ENCODE measurements at places on chromosomes 13 and 19.

DNA sequence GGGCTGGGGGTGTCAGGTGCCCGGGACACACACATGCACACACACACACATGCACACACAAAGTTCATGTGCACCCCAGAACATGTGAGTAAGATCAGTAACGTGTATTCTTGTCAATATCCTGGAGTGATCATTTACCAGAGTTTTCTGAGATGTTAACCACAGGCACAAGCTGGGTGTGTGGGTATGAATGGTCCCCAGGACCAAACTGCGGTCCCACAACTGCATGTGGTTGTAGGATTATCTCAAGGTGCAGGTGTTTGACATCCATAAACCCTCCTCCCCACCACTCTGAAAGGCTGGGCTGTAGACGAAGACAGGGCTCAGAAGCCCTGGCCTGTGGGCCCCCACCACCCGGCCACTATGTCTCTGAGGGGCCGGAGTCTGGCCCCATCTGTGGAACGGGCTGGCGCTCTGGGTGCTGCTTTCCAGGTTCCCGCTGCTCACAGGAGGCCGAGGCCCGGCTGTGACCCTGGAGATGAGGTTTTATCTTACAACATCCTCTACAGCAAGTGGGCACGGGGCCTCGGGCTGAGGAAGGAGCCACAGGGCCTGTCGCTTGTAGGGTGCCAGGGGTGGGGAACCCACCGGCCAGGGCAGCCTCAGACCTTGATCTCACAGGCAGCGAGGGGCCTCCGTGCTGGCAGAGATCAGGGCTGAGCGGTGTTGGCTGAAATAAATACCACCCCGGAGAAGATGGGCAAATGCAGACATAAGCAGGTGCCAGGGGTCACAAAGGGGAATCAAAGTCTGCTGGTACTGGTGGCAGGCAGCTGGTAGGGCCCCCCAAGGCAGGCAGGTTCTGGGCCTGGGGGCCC, 4.3 kb downstream of the F2RL3 start:
- DNase-seq = no peak

GRCh38 chr13:94329754-94330551, 149.5 kb downstream of the DCT start:
- peak; percentile 88 for DNase-seq

- DNase-seq = no peak
Observed at GRCh38 chr19:43729919-43730318, 14.0 kb downstream of the IRGC start.

DNA sequence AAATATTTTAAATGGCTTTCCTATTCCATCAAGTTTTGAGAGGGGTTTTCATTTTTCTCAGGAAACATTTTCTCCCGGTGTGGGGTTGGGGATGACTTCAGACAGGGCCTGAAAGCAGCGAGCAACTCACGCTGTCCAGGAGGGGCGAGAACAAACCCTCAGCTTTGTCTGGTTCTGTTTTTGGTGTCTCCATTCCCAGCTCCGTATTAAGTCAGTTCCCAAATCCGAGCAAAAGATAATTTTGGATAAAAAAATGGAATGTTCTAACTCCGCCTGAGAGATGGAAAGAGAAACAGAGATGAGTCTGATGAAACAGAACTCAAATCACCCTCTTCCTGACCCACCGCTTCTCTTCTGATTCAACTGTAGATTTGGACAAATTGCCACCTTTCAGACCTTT, 38.4 kb downstream of the RFX2 start:
- DNase-seq = no peak

GRCh38 chr19:54475706-54476105, 2.6 kb upstream of the CDC42EP5 start:
- DNase-seq = no peak

GRCh38 chr19:28468701-28469459, 744.1 kb downstream of the UQCRFS1 start:
- no peak for DNase-seq

DNA sequence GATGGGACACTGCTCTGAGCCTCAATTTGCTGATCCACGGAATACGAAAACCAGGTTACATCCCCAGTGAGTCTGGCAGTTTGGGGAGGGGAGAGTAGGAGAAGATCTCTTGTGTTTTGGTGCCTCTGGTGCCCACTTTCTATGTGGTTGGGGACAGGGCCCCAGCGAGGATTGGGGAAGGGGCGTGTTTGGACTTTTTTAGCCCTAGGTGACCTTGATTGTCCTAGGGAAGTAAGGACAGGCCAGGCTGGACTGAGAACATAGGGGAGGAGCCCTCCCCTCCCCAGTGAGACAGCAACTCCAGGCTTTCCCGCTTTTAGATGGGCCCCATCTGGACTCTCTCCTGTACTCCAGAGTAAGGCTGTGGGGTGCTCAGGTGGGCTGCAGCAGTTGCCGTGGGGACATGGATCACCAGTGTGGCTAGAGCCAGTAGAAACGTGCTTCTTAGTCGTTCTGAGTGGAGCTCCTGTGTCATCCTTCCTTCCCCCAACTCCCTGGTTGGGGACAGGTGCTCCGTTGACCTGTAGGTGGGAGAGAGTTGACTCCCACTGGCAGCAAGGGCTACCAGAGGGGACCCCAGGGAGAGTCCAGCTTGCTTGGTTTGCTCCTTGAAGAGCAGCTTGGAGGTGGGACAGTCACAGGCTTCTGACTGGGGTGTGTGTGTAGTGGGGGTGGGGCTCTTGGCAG, 4.3 kb downstream of the EGLN2 start:
- DNase-seq = no peak

- no peak for DNase-seq
Observed at GRCh38 chr19:15669891-15670290, 3.0 kb upstream of the CYP4F12 start.

- DNase-seq = peak; percentile 74
Observed at GRCh38 chr13:51797664-51798488, 6.1 kb downstream of the DHRS12 start.

GRCh38 chr19:40750874-40751537, at the start of gene SNRPA:
Gene SNRPA, plus strand, starts transcription at chr19:40751203. Its CDS starts 206 bp downstream, at chr19:40751409.
- DNase-seq = peak; percentile 97

Measured in mammary epithelial cell (primary cell).